ENCODE measurements at places on chromosomes 5 and 9.

DNA sequence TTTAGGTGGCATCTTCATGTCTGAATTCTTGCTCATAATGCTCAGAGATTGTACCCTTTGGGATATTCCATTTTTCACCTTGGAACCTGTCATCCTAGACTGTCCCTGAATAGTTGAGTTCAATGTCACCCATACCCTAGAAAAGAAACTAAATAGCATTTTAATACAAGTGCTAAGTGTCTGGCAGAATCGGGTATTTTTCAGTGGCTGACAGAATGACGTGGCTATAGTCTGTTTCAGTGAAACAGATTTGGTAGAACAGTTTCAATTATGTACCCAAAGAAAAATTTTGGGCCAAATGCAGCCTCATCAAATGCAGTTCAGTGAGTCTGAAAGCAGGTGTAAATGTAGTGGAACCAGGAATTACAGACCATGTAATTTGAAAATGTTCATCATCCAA, 1041.2 kb downstream of the DTWD2 start:
- DNase-seq: no peak

DNA sequence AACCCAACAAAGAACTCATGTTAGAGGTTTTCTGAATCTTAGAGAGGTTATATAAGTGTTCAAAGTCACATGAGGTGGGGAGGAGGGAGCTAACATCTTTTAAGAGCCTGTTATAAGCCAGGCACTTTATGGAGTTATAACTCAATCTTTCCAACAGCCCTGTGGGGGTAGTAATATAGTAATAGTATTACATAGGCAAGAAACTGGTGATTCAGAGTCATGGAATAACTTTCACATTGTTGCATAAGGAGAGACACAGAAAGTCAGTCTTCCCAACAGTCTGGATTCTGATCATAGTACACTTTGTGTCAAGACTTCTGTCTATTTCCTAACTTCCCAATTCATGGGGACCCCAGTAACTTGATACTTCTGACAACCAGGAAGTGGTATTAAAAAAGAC, 89.2 kb downstream of the ACER2 start:
- no peak for DNase-seq

DNA sequence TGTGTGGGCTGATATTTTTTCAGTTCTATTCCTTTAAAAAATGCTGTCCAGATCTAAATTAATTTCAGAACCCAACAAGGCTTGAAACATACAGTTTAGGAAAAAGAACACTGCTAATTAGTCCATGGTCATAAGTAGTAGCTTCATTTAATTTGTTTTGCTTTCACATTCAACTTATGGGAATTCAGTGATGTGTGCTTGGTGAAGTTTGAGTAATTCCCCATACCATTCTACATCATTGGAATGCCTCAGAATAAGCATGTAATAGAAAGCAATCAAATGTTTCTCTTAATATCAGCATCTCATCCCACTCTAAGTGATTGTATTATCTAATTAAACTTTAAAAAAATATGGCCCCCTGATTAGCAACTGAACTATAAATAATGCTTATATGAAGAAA, 2.7 kb downstream of the CNTLN start:
- no peak for DNase-seq

- DNase-seq: no peak
Observed at GRCh38 chr9:105608721-105609598, 51.0 kb downstream of the FKTN start.

GRCh38 chr9:114098936-114099668, at the start of gene KIF12:
Gene KIF12, minus strand, starts transcription at chr9:114099292. Its CDS starts 16 bp downstream, at chr9:114099276.
- no peak for DNase-seq

All from stimulated activated CD4-positive, alpha-beta T cell treated with anti-CD3 and anti-CD28 coated beads, Interleukin-15, amount 100 ng/mL, for 1 hour (primary cell).